Hypothalamus (tissue), 51 donors: ENCODE measurements at places on chromosomes 3 and 15.
A peak's percentile ranks its signal among the peaks of the same experiment; 100 is the strongest.

GRCh38 chr3:171453180-171453886, 6.9 kb downstream of the TNIK start:
- no peak for DNase-seq

- DNase-seq, result no peak
Observed at GRCh38 chr3:196694202-196694638, 17.8 kb downstream of the CEP19 start.

- DNase-seq, result no peak
Observed at GRCh38 chr3:52443791-52444687, 864 bp downstream of the SEMA3G start.

- DNase-seq, result no peak
Observed at GRCh38 chr3:59313365-59313764, 263.5 kb upstream of the CFAP20DC start.

- DNase-seq, result peak; percentile 12
Observed at GRCh38 chr3:146589899-146590508, 15.1 kb downstream of the PLSCR5 start.

GRCh38 chr3:111923095-111923771, 55.6 kb upstream of the ABHD10 start:
- no peak for DNase-seq

DNA sequence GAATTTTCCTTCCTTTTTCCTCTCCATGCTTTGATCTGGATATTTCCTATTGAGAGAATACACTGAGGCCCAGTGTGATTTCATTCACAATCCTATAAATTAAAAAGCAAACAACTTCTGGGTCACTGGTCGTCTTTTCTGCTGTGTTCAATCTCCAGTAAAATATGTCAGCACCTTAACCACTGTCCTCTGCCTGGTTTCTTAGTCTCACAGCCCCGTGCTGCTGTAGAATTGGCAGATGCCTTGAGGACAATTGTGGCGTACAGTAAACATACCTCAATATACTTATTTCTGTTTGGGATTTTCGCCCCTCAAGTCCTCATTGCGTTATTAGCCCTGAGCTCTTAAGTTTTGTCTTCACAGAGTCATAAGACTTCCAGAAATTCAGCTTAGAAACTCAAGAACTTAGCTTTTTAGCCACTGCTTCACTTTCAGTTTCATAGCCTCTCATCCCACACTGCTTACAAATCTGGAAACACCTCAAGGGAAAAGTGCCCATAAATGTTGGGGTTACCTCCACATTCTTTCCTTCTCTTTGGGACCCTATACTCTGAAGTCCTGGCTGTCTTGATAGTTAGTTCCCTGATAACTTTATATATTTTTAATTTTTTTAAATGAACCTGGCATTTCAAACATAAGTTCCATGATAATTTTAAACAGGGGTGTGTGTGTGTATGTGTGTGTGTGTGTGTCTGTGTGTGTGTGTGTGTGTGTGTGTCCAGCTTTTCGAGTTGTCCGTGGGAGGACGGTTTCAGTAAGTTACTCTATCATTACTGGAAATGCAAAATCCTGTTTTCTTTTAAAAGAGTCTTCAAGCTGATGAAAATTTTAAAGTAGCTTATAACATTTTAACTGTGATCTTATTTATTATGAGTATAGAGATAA, 238.4 kb upstream of the CTDSPL start:
- no peak for DNase-seq

GRCh38 chr3:34683851-34684250, 885.4 kb downstream of the PDCD6IP start:
- no peak for DNase-seq

- DNase-seq, result no peak
Observed at GRCh38 chr3:187292181-187292580, 644 bp upstream of the MASP1 start.

DNA sequence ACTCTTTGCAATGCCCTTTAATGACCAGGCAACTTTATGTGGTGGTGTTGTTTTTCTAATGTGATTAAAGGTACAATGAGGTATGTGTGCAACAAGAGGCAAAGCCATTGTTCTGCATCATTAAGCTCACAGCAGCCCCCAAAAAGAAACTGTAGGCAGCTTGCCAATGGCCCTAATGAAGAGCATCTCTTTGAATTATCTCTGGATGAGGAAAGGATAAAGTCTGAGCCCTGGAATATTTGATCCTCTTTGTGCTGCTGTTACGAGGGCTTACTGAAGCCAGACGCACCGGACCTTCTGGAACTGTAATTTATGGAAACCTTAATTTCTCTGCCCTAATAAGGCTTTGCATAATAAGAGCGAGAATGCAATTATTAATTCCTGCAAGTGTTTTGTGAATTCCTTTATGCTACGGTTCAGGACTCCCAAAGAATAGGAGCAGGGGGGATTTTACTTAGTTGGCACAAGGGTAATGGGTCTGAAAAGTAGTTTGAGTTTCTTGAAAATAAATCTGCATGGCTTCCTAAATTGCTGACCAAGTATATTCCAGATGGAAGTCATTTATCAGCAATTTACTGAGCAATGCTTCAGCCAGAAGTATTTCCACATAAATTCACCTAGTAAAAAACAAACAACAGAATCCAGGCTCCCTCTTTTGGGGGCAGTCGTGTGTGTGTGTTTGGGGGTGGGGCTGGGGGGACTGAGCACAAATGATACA, 193.4 kb downstream of the PDZRN3 start:
- no peak for DNase-seq

- DNase-seq, result no peak
Observed at GRCh38 chr3:127542441-127542952, 48.0 kb downstream of the TPRA1 start.

- no peak for DNase-seq
Observed at GRCh38 chr3:147616998-147617619, 207.9 kb downstream of the ZIC1 start.

- no peak for DNase-seq
Observed at GRCh38 chr15:69819371-69819770, 278.3 kb downstream of the TLE3 start.

- DNase-seq, result no peak
Observed at GRCh38 chr3:49674497-49674983, 389 bp downstream of the APEH start.

GRCh38 chr3:13947912-13948311, 68.0 kb upstream of the WNT7A start:
- no peak for DNase-seq

DNA sequence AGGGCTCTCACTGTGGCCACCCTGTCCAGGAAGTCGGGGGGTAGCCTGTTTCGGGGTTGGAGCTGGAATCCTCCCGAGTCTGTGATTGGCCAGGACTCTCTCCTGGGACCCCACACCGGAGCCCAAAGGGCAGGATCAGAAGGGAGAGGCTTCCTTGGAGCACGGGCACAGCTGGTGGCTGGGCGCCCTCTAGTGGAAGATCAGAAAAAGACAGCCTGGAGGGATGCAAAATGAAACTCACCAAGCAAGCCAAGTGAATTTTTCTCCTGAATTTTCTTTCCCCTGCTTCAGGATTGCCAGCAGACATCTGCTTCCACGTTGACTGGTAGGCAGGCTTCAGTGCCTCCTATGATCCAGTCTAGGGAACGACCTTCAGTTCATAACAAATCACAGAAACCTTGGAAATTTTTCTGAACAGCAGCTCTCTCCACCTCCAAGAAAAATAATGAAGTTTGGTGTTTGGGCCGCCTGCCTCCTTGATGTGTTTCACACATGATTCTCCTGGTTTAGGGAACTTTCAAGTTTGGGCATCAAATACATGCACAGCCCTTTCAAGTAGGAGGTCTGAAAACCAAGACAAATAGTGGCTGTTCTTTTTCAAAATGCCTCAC, 224.6 kb downstream of the VPS13C start:
- DNase-seq, result peak; percentile 19

GRCh38 chr15:70722266-70723121, 40.9 kb downstream of the UACA start:
- DNase-seq, result no peak

DNA sequence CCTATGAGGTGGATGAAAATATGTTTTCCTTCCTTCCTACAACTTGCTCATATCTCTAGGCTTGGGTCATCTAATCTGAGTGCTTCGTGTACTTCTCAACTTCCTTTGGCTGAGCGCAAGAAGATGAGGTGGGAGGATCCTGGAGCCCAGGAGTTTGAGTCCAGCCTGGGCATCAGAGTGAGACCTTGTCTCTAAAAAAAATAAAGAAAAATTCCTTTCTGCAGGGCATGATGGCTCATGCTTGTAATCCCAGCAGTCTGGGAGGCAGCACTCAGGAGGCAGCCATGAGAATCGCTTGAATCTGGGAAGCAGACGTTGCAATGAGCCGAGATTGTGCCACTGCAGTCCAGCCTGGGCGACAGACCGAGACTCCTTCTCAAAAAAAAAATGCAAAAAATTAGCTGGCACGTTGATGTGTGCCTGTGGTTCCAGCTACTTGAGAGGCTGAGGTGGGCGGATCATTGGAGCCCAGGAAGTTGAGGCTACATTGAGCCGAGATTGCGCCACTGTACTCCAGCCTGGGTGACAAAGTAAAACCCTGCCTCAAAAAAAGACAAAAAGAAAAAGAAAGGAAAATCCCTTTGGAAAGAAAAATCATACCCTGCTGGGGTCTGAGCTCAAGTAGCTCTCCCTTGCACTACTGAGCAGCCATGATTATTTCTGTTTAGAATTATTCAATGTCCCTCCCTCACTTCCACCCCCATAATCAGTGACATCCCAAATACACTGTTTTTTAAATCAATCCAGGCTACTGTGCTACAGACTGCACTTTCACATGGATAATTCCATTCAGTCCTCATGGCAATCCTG, 28.0 kb upstream of the RAB11A start:
- DNase-seq, result no peak

GRCh38 chr3:132135628-132136333, 101.0 kb upstream of the CPNE4 start:
- DNase-seq, result no peak

GRCh38 chr15:39880718-39881387, 39.2 kb downstream of the GPR176 start:
- no peak for DNase-seq

GRCh38 chr3:126424039-126424717, 29.5 kb downstream of the CFAP100 start:
- no peak for DNase-seq

DNA sequence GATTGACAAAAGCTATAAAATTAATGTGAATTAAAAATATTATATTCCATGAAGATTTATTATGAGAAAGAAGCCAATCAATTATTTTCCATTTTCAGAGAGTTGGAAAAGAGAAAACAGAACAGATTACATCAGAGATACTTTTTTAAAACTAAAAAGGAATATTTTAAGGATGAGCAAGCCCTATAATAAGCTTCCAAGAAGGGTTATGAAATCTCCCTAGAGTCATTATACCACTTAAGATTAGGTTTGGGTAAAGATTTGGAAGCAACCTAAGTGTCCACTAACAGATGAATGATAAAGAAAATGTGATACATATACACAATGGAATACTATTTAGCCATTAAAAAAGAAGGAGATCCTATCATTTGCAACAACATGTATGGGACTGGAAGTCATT, 51.6 kb upstream of the FSIP1 start:
- DNase-seq, result no peak

DNA sequence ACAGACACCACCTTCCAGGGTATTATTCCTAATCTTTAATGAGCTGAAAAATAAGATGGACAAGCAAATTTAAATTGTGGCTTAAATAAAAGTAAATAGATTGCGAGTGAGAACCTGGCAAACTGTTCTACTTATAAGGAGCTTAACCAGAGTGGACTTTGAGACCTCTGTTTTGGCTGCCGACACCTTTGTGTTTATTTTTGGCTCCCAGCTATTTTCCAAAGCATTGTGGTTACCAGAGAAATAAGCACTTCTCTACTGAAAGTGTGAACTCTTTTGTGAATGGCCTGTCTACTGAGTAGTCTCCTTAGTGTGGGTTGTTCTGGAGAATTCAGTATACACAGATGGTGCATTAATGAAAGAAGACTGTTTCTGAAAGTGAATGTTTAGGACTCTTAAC, 109.4 kb downstream of the ATP8B4 start:
- no peak for DNase-seq
